Thymus (tissue), 14 donors: ENCODE measurements at places on chromosomes 1 and 21. TPM values are rescaled to one million over a fixed set of nuclear protein-coding genes. Genes with fewer than 3 reads are reported as not detected.

- no peak for DNase-seq
These were observed 80.9 kb upstream of the BACH1 start for GRCh38 chr21:29217818-29218291.

Gene LIN28A
- 0.05 TPM for polyA plus RNA-seq

Gene MCOLN2
- polyA plus RNA-seq: 18.2 TPM

- no peak for DNase-seq
These were observed 169.7 kb upstream of the UBE2U start for GRCh38 chr1:64033667-64034220.

GRCh38 chr1:12206792-12207424, 22.9 kb upstream of the VPS13D start:
- no peak for DNase-seq

Gene BROX
- polyA plus RNA-seq: 35.8 TPM
